Activated T-cell treated with anti-CD3 and anti-CD28 coated beads, Interleukin-2, amount 50 U/mL, for 72 hours (primary cell): ENCODE measurements at places on chromosomes 6 and 20. TPM values are rescaled to one million over a fixed set of nuclear protein-coding genes. Genes with fewer than 3 reads are reported as not detected.
A peak's percentile ranks its signal among the peaks of the same experiment; 100 is the strongest.

Gene TINAG
- total RNA-seq: not detected

GRCh38 chr6:107594736-107595135 is 104.8 kb downstream of the SOBP start:
- no peaks in the 10 kb centered on the region for H3K36me3 ChIP-seq
- H3K27me3 ChIP-seq: peaks cover 39% of the 10 kb centered on the region
- no peaks in the 10 kb centered on the region for H3K4me1 ChIP-seq
- no peak overlapping the region for H3K4me3 ChIP-seq
- no peak overlapping the region for H3K27ac ChIP-seq

Gene CLPSL2
- not detected for total RNA-seq

Gene C20orf204
- 28.6 TPM for total RNA-seq

Gene KCNK15
- total RNA-seq: 0.63 TPM

- H3K4me3 ChIP-seq: no peak within 1 kb of the TSS
- H3K36me3 ChIP-seq: no peaks in the 10 kb centered on the region
- no peak for DNase-seq
- no peak within 1 kb of the TSS for H3K27ac ChIP-seq
- no peaks in the 10 kb centered on the region for H3K27me3 ChIP-seq
These were observed at the start of gene ALDH8A1 for GRCh38 chr6:134949927-134950326. Gene ALDH8A1, minus strand, starts transcription at chr6:134950101. Its CDS starts 48 bp downstream, at chr6:134950053.

DNA sequence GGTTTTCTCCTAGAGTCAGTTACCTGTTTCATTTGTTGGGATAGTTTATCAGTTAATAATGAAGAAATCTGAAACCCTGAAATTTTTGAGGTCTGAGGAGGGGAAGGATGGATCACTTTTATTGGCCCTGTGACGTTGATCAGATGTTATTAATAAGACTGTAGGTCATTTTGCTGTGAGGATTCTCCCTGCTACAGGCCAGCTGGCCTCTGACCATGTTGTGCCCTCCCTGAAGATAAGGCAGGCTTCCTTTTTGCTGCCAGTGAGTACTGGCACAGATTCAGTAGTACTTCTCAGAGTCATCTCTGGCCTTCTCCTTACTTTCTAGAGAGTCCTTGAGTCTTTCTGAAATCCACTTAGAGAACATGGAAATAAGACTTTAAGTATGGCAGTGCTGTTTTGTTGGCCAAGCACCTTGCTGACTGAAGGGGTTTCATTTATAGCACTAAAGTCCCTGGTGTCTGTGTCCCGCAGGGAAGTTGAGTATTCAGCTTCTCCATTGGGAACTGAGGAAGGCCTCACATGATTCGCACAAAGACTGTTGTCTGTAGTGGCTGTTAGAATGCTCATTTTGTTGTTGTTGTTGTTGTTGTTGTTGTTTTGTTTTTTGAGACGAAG is 202.6 kb downstream of the DTNBP1 start:
- DNase-seq: no peak
- H3K27ac ChIP-seq: peak overlapping the region; percentile 22
- H3K4me3 ChIP-seq: no peak overlapping the region
- H3K36me3 ChIP-seq: peaks cover 7% of the 10 kb centered on the region
- no peaks in the 10 kb centered on the region for H3K27me3 ChIP-seq
- H3K4me1 ChIP-seq: peaks cover 62% of the 10 kb centered on the region

Gene NRSN1
- not detected for total RNA-seq

DNA sequence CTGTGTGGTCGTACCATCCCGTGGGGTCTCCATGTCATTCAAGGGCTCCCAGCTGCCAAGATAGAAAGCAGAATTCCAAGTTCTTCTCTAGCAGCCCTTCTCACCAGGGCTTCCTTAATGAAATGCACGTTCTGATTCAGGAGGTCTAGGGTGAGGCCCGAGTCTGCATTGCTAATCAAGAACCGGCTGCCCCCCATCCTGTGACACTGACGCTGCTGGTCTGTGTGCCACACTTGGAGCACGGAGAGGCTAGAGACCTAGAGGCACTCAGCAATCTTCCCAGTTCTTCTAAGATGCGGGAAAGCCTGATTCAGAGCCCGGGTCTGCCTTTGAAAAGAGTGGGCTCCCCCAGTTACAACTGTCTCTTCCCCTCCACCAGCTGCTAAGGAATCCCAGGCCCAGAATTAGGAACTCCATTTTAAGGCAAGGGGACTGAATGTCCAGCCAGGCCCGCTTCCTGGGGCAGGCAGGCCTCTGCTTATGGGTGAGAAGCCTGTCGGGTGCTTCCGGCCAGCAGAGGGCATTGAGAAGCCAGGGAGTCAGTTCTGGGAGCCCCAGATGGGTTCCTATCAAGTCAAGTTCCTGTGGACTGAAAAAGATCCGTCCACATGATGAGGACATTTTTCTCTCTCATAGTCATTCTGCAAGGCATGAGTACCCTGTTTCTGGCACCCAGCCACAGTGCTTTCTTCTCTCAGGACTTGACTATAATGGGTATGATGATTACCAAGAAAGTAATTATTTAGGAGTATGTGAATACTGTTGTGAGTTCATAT is 69.8 kb upstream of the RIN2 start:
- no peak overlapping the region for H3K27ac ChIP-seq
- peaks cover 17% of the 10 kb centered on the region for H3K27me3 ChIP-seq
- H3K36me3 ChIP-seq: no peaks in the 10 kb centered on the region
- no peak overlapping the region for H3K4me3 ChIP-seq

DNA sequence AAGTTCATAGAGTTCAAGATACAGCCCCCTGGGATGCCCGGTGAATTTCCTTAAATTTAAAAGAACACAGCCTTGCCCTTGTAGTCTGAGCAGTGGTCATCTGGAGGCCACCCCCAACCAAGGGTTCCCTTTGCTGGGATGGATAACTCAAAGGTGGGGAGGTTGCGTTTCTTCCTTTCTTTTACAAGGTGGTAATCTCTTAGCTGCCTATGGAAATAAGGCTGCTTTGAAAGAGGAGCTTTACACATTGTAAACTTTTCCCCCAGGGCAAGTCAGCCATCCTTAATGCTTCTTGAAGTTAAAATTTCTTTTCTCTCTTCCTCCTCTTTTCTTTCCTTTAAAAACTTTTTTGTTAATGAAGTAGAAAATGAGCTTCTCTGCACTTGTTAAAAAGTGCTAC is 71.2 kb upstream of the PRDM1 start:
- H3K27me3 ChIP-seq: peaks cover 9% of the 10 kb centered on the region
- DNase-seq: no peak
- H3K36me3 ChIP-seq: no peaks in the 10 kb centered on the region

DNA sequence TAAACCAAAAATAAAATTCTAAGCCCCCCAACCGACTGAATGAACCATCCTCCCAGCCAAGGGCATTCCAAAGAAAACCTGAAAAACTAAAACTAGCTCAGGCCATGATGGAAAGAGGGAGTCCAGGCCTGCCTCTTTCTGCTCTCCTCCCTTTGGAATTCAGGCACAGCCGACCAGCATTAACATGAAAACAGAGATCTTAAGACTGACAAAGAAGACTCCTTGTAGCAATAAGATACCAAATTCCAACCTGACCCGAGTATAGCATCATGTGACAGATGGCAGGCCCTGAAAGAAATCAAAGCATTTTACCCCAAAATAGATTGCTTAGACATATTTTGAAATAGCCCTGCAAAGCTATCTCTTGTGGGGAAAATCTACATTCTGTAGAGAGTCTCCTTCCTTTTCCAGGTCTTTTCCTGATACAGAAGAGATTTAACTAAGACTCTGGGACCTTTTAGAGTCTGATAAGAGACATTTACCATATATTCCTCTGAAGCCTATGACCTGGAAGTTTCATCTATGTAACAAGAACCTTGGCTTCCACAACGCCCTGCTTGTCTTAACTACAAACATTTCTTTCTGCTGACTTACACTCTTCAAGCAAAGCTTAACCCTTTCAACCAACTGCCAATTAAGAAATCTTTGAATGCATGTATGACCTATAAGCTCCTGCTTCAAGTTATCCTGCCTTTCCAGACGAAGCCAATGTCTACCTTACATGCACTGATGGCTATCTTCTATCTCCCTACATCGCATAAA is 22.2 kb upstream of the TXLNB start:
- H3K27me3 ChIP-seq: no peaks in the 10 kb centered on the region
- peaks cover 12% of the 10 kb centered on the region for H3K4me1 ChIP-seq
- no peak for DNase-seq
- peaks cover 2% of the 10 kb centered on the region for H3K36me3 ChIP-seq
- H3K4me3 ChIP-seq: no peak overlapping the region

- H3K4me3 ChIP-seq: peak overlapping the region; percentile 47
- DNase-seq: peak; percentile 88
- peaks cover 72% of the 10 kb centered on the region for H3K4me1 ChIP-seq
- H3K36me3 ChIP-seq: no peaks in the 10 kb centered on the region
- no peaks in the 10 kb centered on the region for H3K27me3 ChIP-seq
These were observed 38.0 kb downstream of the PIM1 start for GRCh38 chr6:37207903-37208456.

Gene TBCC
- 24.3 TPM for total RNA-seq

Gene MYCT1
- not detected for total RNA-seq

Gene C20orf141
- not detected for total RNA-seq

- H3K4me1 ChIP-seq: peaks cover 72% of the 10 kb centered on the region
- no peaks in the 10 kb centered on the region for H3K27me3 ChIP-seq
- DNase-seq: no peak
- no peaks in the 10 kb centered on the region for H3K36me3 ChIP-seq
These were observed 61.4 kb downstream of the NOL4L start for GRCh38 chr20:32523613-32524213.

- DNase-seq: no peak
- no peak overlapping the region for H3K27ac ChIP-seq
- no peak overlapping the region for H3K4me3 ChIP-seq
- peaks cover 34% of the 10 kb centered on the region for H3K27me3 ChIP-seq
These were observed 151.5 kb upstream of the FBXL4 start for GRCh38 chr6:99099243-99099642.

DNA sequence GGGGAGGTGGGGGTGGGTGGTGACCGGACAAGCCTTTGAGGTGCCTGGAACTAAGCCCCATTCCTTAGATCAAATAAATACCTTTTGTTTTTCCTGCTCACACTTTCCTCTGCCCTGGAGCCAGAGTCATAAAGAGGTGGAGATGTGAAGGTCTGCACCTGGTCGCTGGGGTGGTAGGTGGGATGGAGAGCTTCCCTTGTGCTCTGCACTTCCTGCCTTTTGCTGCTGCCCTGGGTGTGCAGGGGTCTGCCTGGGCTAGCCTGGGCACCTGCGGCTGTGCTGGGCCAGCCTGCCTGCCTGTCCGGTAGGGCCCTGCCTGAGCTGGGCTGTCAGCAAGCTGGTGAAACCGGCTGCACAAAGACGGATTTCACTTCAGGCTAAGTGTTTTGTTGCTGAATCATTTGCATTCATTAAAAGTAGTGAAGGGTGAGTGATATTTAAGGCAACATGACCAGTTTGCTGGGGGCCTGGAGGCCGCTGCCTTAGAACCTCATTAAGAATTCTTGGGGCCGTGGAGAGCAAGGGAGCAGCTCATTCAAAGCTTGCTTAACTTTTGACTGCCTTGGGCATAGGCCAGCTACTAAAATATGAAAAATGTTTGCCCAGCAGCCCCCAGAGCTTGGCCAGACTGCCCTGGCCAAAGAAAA is 20.5 kb downstream of the PTK7 start:
- no peaks in the 10 kb centered on the region for H3K36me3 ChIP-seq
- H3K4me1 ChIP-seq: peaks cover 22% of the 10 kb centered on the region
- no peak for DNase-seq
- no peak overlapping the region for H3K4me3 ChIP-seq
